ENCODE measurements at places on chromosomes 3 and 15.
A peak's percentile ranks its signal among the peaks of the same experiment; 100 is the strongest.

- DNase-seq = no peak
Observed at GRCh38 chr3:51057121-51057520, 328.0 kb upstream of the MANF start.

DNA sequence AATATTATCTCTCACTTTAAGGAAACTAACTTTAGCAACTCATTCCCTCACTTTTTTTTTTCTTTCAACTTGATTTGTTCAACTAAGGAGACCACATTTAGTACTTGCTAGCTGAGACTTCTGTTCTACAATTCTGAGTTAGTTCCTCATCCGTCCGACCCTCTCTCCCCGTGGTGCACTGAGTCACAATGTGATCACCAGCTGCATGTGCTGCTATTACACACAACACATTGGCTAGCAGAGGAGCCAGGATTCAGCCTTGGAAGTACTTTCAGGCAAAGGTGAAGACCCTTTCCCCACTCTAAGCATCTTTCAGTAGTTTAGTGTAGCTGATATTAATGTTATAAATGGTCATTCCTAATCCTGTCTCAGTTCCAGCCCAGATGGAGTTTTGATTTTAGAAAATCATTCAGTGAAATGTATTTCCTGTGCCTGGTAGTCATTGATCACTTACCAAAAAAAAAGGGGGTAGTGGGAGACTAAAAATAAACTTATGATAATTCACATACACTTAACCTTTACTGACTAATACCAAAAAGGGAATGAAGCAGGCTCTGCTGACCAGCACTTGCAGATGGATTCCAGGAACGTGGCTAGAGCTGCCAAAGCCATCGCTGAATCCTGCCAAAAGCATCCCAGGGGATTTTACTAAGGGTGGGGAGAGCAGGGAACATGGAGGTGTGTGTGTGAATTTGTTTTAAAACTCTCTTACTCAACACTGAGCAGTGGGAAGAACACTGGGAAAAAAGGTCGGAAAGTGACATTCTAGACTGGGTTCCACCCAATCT, 424.8 kb downstream of the LPP start:
- no peak for DNase-seq

DNA sequence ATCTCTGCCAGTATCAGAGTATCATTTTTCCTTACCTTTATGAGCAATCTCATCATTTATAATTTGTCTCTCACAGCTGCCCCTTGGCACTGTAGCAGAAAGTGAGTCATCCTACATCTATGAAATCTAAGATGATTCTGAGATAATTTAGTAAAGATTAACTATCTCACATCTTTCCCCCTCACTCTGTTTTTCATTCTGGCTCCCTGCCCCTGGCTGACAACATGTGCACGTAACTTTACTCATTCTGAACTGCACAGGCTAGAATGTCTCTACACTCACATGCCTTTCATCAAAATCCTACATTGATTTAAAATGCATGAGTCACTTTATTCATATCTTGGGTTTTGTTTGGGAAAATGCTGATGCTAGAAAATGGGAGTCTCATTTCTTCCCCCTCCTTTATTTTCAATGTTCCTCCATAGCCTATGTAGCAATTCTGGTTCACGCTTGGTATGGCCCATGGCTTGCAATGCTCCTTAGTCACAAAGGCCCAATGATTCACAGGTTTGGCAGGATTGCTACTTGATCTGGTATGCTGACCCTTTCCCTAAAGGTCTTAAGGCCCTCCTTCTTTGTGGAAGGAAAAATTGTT, 838.5 kb downstream of the TUSC7 start:
- no peak for DNase-seq

- no peak for DNase-seq
Observed at GRCh38 chr3:171086914-171087313, 60.4 kb upstream of the SLC2A2 start.

DNA sequence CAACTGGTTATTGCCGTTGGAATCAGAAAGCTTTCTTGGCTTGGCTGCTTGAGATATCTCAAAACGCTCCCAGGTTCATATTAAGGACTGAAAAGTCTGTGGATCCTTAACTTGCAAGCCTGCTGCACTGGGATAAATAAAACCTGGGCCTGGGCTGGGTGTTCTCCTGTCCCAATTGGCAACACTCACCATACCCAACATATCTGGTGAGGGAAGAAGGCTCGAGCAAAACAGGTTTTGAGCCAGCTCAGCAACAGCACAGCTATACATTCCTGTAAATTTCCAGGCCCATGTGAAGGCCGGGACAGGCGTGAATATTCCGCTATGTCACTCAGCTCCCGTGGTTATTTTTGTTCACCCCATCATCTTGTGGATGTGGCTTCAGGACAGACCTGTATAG, 169.0 kb upstream of the BCL6 start:
- no peak for DNase-seq

- DNase-seq = no peak
Observed at GRCh38 chr15:82168296-82168695, 94.2 kb downstream of the EFL1 start.

DNA sequence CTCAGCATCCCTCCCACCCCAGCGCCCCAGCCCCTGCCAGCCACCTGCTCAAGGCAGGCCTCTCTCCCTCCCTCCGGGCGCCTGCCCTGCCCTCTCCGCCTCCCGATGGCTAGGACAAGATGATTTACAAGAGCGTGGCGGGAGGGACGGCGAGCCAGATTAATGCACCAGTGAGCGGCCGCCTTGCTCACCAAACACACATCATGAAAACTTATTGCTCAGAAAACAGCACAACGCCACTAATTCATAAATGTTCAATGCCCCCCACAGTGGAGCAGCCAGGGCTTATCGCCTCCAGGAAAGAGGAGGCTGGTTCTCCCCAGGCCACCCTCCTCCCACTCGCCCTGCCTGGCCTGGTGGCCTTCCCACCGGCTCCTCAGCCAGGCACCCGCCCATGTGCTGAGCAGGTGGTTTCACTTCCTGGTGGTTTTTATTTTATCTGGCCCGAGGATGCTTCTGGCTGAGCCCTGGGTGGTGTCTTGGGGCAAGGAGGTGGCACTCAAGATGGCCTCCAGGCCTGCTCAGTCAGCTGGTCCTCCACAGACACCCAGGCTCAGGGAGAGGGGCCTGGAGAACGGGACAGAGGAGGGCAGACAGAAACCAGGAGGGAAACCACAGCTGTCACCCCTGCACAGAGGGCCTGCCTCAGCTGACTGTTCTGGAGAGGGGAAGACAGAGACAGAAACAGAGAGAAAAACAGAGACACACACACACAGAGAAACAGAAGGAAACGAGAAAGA, 284.9 kb downstream of the UACA start:
- DNase-seq = no peak

DNA sequence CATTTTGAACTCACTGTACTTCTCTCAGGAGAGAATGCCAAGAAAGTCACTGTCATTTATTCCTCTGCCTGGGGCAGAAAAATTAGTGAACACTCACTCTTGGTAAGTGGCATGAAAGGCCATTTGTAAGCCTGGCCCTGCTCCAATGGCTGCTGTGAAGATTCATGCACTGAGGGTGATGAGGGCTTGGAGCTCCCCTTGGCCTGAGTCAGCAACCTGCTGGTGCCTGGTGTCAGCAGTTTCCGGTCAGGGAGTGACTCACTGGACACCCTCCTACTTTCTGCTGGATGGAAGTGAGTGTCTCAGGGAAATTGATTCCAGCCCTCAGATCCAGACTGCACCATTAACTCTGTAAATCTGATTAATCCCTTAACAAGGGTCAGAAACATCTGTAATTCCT, 37.6 kb downstream of the TRA2B start:
- no peak for DNase-seq

DNA sequence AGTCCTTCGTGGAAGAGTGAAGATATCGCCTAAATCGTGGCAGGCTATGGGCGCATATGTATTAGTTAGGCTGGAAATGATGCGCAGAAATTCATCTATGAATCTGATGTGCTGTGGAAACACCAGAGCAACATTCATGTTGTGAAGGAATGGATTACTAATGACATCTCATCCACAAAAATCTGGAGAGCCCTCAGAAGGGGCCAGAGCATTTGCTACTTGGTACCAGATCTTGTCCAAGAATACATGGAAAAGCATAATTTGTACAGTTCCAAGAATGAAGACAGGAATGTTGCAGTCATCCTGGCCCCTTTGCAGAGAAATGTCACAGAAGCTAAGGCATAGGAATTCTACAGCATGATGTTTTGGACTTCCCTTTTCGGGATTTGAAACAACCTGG, 38.4 kb upstream of the FOXB1 start:
- no peak for DNase-seq

- no peak for DNase-seq
Observed at GRCh38 chr15:27694506-27695087, 404.5 kb downstream of the OCA2 start.

DNA sequence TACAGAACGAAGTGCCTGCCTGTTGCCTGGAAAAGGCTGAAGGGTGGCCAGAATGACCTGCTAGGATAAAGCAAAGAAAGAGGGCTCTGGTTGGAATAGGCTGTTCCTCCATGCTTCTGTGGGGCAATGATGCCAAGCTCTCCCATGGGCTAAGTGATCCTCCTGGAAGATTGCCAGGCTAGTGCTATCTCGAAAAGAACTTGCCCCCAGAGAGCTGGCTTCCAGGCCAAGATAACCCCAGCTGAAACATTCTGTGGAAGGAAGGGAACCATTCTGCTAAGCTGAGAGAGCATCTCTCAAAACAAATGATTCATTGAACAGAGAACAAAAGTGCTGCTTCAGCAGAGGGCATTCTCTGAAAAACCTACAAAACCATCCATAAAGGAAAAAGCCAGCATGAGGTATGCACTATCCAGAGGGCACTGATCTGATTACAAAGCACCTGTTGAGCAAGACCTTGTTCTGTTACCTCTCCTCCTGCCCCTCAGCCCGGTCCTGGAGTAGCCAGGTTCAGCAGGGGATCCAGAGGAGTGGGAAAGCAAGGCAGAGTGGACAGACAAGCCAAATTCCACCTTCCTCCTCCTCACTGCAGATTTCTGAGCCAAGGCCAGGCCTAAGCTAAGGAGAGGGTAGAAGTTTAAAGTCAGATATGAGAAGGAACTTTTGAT, 31.9 kb upstream of the SPRED1 start:
- DNase-seq = no peak

GRCh38 chr15:62457100-62457499, 292.0 kb upstream of the C2CD4B start:
- DNase-seq = no peak

GRCh38 chr3:139317660-139318430, 26.0 kb upstream of the MRPS22 start:
- no peak for DNase-seq

DNA sequence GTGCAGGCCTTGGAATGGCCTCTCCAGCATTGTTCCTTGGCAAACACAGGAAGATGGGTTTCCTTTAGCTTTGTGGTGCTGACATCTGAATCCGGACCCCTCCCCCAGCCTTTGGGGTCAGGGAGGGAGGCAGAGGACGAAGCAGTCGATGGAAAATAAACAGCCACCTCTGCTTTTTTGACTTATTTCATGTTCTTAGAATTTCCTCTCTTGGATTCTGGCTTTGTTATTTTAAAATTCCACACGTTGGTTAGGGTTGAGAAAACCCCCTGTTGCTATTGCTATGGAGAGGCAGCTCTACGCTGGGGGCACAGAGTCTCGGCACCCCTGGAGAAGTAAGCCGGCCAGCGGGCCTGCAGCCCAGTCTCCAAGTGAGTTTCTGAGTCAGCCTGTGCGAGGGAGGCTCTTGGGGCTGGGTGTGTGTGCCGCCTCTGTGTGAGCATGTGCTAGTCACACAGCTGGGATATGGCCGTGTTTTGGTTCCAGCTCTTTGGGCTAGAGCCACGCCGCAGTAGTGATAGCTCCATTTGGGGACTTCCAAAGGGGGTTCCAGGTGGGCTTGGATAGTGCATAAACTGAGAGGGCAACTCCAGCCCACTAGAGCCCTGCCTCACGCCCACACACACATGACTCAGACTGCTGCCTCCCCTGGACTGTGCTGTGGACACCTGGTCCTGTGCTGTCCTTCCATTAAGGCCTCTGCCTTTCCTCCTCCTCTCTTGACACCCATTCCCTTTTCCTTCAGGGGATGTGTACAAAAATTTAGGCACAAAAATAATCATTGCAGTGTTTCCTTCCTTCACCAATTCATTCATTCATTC, 58.8 kb downstream of the AMOTL2 start:
- DNase-seq = no peak

DNA sequence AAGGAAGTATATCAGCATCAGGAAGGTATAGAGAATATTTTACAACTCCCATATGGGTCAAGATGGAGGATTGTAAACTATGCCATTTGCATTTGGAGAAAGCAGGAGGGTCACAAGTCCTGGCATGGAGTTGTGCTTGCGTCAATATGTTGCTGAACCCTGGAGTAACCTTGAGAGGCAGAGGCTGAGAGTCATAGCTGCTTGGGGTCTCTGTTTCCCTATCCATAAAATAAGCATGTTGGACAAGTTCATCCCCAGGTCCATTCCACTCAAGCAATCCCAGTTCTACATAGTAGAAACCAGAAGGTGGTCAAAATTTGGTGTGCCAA, 273.6 kb downstream of the MECOM start:
- no peak for DNase-seq

- peak; percentile 26 for DNase-seq
Observed at GRCh38 chr3:98003306-98003969, 31.2 kb upstream of the RIOX2 start.

DNA sequence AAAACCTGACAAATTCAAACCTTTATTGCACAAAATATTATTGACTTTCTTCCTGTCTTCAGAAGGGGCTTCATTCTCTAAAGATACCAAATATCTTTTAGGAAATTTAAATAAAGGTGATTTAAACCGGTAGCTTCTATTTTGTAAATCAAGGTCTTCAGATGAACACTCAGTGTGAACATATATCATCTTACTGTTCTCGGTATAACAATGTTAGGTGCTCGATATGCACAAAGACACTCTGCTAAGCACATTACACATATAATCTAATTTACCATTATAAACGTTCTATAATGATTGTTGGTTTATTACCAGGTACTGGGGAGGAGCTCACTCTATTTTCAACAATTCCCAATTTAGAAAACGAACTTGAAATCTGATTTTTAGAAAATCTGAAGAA, 225.4 kb upstream of the AZI2 start:
- DNase-seq = no peak

- no peak for DNase-seq
Observed at GRCh38 chr3:168796339-168796738, 700.6 kb upstream of the GOLIM4 start.
